NCI-H2029 treated with DMSO at 0.1 percent for 48 hours (cell line): ENCODE measurements at places on chromosomes 13 and 19.

- DNase-seq, result no peak
Observed at GRCh38 chr13:51380269-51380668, 40.8 kb downstream of the SERPINE3 start.

- no peak for DNase-seq
Observed at GRCh38 chr13:73058432-73058735, 421 bp upstream of the KLF5 start.

- no peak for DNase-seq
Observed at GRCh38 chr13:37816276-37816675, 53.3 kb downstream of the TRPC4 start.

DNA sequence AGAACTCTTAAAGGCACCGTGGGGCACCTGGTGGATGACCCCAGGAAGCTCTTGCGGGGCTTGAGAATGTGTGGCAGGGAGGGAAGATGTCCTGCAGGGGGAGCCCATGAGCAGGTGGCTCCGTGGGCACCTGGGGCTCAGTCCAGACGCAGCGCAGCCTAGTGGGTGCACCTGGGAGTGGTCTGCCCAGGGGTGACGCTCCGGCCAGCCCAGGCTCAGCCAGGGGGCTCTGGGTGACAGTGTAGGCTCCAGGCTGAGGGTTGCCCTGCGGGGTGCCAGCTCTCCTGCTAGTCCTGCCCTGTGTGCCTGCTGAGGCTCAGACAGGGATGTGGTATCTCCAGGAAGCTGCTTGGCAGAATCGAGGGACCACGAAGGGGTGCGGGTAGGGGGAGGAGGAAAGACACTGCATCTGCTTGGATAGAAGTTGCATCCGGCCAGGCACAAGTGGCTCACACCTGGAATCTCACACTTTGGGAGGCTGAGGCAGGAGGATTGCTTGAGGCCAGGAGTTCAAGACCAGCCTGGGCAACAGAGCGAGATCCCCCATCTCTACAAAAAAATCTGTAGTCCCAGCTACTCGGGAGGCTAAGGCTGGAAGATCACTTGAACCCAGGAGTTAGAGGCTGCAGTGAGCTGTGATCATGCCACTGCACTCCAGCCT is 15.0 kb upstream of the PGLS start:
- DNase-seq, result peak; percentile 50

DNA sequence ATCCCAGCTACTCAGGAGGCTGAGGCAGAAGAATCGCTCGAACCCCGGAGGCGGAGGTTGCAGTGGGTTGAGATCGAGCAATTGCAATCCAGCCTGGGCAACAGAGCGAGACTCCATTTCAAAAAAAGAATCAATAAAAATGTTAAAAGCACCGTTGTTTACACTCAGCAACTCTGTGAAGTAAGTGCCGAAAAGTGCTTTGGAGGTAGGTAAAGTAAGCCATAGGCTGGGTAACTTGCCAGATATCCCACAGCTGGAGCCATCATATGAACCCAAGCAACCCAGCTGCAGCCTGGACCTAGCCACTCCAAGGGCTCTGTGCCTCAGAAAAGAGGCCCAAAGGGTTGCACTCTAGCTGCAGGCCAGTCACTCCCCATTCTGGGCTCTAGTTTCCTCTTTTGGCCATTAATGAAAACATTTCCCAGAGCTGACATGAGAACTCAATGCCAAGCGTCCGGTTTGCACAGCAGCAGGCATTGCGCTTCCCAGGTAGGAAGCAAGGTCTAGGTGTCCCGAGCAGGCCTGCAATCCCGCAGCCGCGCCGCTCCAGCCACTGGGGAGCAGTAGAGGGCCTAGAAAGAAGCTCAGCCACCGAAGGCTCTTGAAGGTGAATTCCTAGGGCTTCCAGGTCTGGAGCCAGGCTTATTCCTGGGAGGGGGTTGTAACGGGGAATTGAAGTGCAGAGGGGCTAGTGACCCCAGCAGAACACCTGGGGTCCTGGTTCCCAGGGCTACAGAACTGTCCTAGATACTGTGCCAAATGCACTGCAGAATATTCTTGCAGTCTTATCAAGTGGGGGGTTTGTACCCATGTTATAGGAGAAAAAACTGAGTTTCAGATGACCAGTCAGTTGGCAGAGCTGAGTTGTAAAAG is 4.1 kb upstream of the CD79A start:
- peak; percentile 57 for DNase-seq

DNA sequence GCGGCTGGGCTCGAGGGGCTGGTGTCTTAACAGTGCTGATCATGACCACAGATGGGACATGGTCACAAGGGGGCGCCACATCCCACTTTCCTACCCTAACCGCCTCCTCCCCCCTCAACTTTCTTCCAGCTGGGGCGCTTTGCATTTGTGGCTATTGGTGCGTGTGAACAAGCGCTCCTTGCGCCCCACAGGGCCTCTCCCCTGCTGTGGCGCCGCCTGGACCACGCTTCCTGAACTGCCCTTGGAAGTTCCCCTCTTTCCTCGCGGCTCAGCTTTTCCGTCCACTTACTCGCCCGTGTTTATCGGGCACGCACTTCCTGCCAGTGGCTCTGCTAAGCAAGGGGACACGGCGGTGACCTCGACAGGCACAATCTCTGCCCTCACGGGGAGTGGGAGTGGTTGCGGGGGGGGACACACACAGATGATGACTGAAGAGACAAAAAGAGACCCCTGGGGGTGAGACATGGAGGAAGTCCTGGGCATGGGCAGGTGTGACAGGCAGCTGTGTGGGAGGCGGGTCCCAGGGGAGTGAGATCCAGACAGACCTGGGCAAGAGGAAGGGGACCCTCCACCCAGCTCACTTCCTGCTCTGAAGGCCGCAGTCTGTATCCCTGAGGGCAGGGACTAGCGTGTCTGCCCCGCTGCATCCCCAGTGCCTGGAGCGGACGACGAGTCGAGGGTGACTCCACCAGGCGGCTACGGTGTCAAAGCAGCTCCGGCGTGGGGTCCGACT is 40.3 kb downstream of the ZNF787 start:
- DNase-seq, result peak; percentile 27

- DNase-seq, result no peak
Observed at GRCh38 chr19:18798384-18799352, 7.6 kb upstream of the COMP start.

- DNase-seq, result no peak
Observed at GRCh38 chr13:30712536-30713532, 22.5 kb upstream of the ALOX5AP start.
